Peyer's patch (tissue), 4 donors: ENCODE measurements at places on chromosomes 3 and 15.

DNA sequence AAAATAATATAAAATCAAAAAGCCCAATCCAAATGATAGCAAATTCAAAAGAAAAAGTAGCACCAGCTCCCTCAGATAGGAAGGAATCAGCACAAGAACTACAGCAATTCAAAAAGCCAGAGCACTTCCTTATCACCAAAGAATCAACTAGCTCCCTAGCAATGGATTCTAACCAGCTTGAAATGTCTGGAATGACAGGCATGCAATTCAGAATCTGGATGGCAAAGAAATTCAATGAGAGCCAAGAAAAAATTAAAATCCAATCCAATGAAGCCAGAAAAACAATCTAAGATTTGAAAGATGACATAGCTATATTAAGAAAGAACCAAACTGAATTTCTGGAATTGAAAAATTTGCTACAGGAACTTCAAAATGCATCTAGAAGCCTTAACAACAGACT lies 1334.4 kb upstream of the ALCAM start:
- H3K4me1 ChIP-seq: no peaks in the 10 kb centered on the region
- H3K36me3 ChIP-seq: no peaks in the 10 kb centered on the region
- H3K27ac ChIP-seq: no peak overlapping the region
- DNase-seq: no peak

- H3K27ac ChIP-seq: peak overlapping the region; percentile 26
- no peaks in the 10 kb centered on the region for H3K36me3 ChIP-seq
- no peaks in the 10 kb centered on the region for H3K27me3 ChIP-seq
- no peak overlapping the region for H3K4me3 ChIP-seq
Observed at GRCh38 chr15:40789119-40789518, 17.8 kb upstream of the ZFYVE19 start.

- H3K27ac ChIP-seq: no peak overlapping the region
- no peaks in the 10 kb centered on the region for H3K36me3 ChIP-seq
- H3K4me1 ChIP-seq: no peaks in the 10 kb centered on the region
- no peak overlapping the region for H3K4me3 ChIP-seq
Observed at GRCh38 chr15:42100021-42100800, 5.8 kb upstream of the PLA2G4D start.

- no peaks in the 10 kb centered on the region for H3K27me3 ChIP-seq
- no peaks in the 10 kb centered on the region for H3K36me3 ChIP-seq
- H3K4me1 ChIP-seq: no peaks in the 10 kb centered on the region
- H3K27ac ChIP-seq: no peak overlapping the region
Observed at GRCh38 chr15:81785679-81786078, 260.1 kb downstream of the MEX3B start.

GRCh38 chr3:71345429-71346040 lies 238.0 kb downstream of the FOXP1 start:
- H3K36me3 ChIP-seq: no peaks in the 10 kb centered on the region
- H3K4me3 ChIP-seq: no peak overlapping the region
- no peak for DNase-seq

DNA sequence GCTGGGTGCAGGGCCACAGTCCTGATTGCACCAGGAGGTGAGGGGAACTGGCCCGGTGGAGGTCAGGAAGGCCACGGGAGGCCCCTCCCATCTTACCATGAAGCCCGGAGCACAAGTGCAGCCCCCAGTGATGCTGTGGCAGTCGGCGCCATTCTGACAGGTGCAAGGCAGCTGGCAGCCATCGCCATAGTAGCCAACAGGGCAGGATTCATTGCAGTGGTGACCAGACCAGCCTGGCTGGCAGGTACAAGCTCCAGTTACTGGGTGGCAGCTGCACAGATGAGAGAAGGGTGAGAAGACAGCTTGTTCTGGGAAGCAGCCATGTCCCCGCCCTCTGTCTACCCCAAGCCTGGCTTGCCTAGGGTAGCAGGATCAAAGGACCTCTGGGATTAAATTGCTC lies 88.2 kb downstream of the RAB11A start:
- no peaks in the 10 kb centered on the region for H3K36me3 ChIP-seq
- H3K4me1 ChIP-seq: no peaks in the 10 kb centered on the region
- no peaks in the 10 kb centered on the region for H3K27me3 ChIP-seq
- no peak overlapping the region for H3K4me3 ChIP-seq
- H3K27ac ChIP-seq: no peak overlapping the region

GRCh38 chr3:195860456-195860855 lies 47.9 kb downstream of the TNK2 start:
- peak; percentile 1 for DNase-seq
- H3K4me1 ChIP-seq: no peaks in the 10 kb centered on the region
- H3K27ac ChIP-seq: no peak overlapping the region
- H3K27me3 ChIP-seq: no peaks in the 10 kb centered on the region
- H3K4me3 ChIP-seq: no peak overlapping the region

GRCh38 chr15:36590838-36591237 lies 11.4 kb downstream of the CDIN1 start:
- no peak overlapping the region for H3K27ac ChIP-seq
- no peaks in the 10 kb centered on the region for H3K27me3 ChIP-seq
- no peak overlapping the region for H3K4me3 ChIP-seq
- no peaks in the 10 kb centered on the region for H3K36me3 ChIP-seq
- H3K4me1 ChIP-seq: no peaks in the 10 kb centered on the region
- DNase-seq: no peak

GRCh38 chr15:75739791-75740190 lies 27.1 kb upstream of the CSPG4 start:
- H3K27ac ChIP-seq: no peak overlapping the region
- no peaks in the 10 kb centered on the region for H3K36me3 ChIP-seq
- H3K4me1 ChIP-seq: no peaks in the 10 kb centered on the region
- H3K27me3 ChIP-seq: no peaks in the 10 kb centered on the region

GRCh38 chr3:120382941-120383447 lies 33.8 kb upstream of the LRRC58 start:
- DNase-seq: no peak
- no peak overlapping the region for H3K4me3 ChIP-seq
- no peaks in the 10 kb centered on the region for H3K36me3 ChIP-seq
- H3K4me1 ChIP-seq: no peaks in the 10 kb centered on the region
- no peak overlapping the region for H3K27ac ChIP-seq

- DNase-seq: no peak
- H3K27me3 ChIP-seq: no peaks in the 10 kb centered on the region
- H3K4me3 ChIP-seq: no peak overlapping the region
- H3K4me1 ChIP-seq: no peaks in the 10 kb centered on the region
- no peak overlapping the region for H3K27ac ChIP-seq
Observed at GRCh38 chr15:23497710-23498111, 50.7 kb upstream of the GOLGA6L2 start.

GRCh38 chr15:34154725-34155204 lies 52.9 kb downstream of the PGBD4 start:
- H3K4me3 ChIP-seq: no peak overlapping the region
- DNase-seq: no peak
- H3K27ac ChIP-seq: no peak overlapping the region
- no peaks in the 10 kb centered on the region for H3K4me1 ChIP-seq
- no peaks in the 10 kb centered on the region for H3K27me3 ChIP-seq

DNA sequence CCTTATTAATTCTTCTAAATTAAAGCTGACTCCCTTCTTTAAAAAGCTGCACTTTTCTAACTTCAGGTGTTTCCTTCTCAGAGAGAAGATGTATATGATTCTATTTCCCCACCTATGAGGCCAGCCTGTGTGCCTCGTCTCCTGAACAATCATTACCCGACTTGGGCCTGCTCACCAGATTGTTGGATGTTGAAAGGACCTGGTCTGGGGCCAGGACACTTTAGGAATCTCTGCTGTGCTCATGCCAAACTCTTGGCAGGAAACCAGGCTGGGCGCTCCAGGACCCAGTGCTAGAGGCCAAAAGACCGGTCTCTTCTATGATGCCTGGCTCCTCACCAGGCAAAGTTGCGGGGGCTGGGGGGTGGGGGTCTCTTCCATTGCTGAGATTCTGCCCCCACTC lies 16.9 kb upstream of the LRRC31 start:
- H3K4me3 ChIP-seq: no peak overlapping the region
- H3K36me3 ChIP-seq: no peaks in the 10 kb centered on the region
- H3K4me1 ChIP-seq: no peaks in the 10 kb centered on the region
- no peak for DNase-seq
- no peak overlapping the region for H3K27ac ChIP-seq

DNA sequence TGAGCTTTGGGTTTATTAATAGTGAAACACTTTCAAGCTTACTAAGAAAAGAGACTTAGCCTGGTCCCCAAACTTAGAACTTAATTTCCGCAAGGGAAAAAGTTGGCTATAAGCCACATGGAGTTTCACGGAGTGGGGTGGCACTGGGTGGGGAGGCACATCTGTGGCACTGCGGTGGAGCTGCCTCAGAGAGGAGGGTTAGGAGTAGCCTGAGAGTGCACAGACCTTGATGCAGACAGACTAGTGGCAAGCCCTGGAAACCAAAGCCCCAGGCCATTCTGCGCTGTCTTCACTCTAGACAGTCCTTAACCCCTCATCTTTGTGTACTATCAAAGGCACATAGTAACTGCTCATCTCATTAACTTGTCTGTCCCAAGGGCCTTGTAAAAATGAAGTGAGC lies 22.0 kb downstream of the CXCR6 start:
- H3K27ac ChIP-seq: peak overlapping the region; percentile 10
- no peaks in the 10 kb centered on the region for H3K4me1 ChIP-seq
- no peaks in the 10 kb centered on the region for H3K27me3 ChIP-seq

DNA sequence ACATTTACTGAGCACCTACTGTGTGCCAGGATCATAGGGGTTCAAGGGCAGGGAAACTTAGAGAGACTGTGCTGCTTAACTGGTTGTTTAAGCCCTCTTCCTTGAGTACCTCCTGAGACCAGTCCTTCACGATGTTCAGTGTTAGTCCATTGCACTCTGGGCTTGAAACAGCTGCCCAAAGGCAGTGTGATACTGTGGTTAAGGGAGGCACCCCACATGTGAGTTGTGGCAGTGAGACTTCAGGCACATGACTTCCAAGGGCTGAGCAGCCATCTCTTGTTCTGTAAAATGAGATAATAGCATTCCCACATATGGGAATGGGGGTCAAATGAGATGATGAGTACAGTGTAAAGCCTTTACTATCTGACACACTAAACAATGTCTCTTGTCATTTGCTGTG lies 75.1 kb downstream of the LINGO1 start:
- no peak for DNase-seq
- no peak overlapping the region for H3K4me3 ChIP-seq
- no peaks in the 10 kb centered on the region for H3K4me1 ChIP-seq

GRCh38 chr3:61132062-61132461 lies 119.2 kb downstream of the FHIT start:
- no peak for DNase-seq
- no peak overlapping the region for H3K27ac ChIP-seq
- no peaks in the 10 kb centered on the region for H3K27me3 ChIP-seq

DNA sequence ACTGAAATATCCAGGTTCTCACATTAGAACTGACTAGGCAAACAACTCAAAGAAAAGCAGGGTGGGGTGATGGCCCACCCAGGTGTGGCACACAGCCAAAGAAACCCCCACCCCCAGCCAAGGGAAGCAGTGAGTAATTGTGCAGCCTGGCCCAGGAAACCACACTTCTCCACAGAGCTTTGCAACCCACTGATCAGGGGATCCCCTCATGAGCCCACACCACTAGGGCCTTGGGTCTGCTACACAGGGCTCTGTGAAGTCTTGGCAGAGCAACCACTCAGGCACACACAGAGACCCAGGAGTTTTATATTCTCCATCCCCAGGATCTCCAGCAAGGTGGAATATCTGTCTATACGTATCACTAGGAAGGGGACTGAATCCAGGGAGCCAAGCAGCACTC lies 22.2 kb upstream of the TRIM42 start:
- H3K4me3 ChIP-seq: no peak overlapping the region
- no peaks in the 10 kb centered on the region for H3K36me3 ChIP-seq
- no peak overlapping the region for H3K27ac ChIP-seq
- no peaks in the 10 kb centered on the region for H3K4me1 ChIP-seq
- no peaks in the 10 kb centered on the region for H3K27me3 ChIP-seq

DNA sequence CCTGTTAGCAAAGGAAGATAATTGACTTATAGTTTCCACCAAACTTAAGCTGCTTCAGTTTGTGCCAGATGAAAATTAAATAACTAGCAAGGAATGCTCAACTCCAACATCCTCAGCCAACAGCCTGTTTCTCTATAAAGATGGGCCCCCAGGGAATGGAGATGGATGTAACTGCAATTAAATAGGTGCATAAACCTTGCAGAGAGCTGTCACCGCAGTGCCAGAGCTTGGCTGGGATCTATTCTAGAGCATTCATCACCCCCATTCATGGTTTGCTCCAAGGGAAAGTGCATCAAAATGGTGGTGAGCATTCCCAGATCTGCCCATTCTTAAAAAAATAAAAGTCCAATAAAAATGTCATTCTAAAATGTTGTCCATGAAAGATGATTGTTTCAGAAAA lies 19.7 kb upstream of the RORA start:
- DNase-seq: no peak
- no peaks in the 10 kb centered on the region for H3K4me1 ChIP-seq
- no peak overlapping the region for H3K27ac ChIP-seq
- no peak overlapping the region for H3K4me3 ChIP-seq
- no peaks in the 10 kb centered on the region for H3K27me3 ChIP-seq

DNA sequence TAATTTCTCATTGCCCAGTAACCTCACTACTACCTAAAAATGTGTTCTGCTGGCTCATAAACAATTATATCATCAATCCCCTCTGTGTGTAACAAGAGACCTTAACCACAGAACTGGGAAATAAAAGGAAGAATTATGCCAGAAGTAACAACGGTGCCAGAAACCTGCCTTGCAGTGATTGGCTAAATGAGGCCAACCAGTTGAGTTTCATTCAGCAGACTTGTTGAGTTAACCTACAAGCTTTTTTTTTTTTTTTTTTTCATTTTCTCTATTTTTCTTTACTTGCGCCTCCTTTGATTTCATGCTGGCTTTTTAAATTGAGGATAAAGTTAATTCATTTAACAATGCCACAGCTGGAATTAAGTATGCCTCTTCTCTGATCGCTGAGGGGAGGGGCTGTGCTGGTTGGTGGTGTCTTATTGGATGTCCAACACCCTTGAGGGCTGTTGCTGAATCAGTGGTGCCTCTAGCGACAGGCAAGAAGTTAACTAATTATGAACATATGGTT lies 30.0 kb upstream of the GMNC start:
- no peak overlapping the region for H3K4me3 ChIP-seq
- H3K27ac ChIP-seq: no peak overlapping the region
- DNase-seq: no peak
- no peaks in the 10 kb centered on the region for H3K36me3 ChIP-seq
- H3K27me3 ChIP-seq: no peaks in the 10 kb centered on the region

DNA sequence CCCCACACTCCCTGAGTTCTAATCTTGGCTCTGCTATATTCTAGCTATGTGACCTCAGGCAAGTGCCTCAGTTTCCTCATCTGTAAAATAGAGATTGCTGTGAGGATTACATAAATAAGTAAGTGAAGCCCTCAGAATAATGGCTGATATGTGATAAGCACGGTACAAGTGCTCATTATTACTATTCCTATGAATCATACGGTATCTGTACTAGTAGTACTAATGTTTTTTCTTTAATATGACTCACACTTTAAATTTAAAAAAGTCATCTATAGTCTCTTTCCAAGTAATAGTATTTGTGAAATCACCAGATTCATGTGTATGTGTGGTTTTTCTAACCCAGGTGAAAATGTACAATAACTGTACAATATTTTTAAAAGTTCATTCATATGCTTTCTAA lies 58.7 kb downstream of the CLDN11 start:
- H3K4me1 ChIP-seq: no peaks in the 10 kb centered on the region
- no peaks in the 10 kb centered on the region for H3K27me3 ChIP-seq
- no peak overlapping the region for H3K27ac ChIP-seq
- no peak for DNase-seq
- no peak overlapping the region for H3K4me3 ChIP-seq
- H3K36me3 ChIP-seq: no peaks in the 10 kb centered on the region

- no peaks in the 10 kb centered on the region for H3K36me3 ChIP-seq
- no peaks in the 10 kb centered on the region for H3K27me3 ChIP-seq
- H3K4me1 ChIP-seq: no peaks in the 10 kb centered on the region
- H3K4me3 ChIP-seq: no peak overlapping the region
- DNase-seq: no peak
- H3K27ac ChIP-seq: no peak overlapping the region
Observed at GRCh38 chr15:32642667-32643435, 1.3 kb downstream of the SCG5 start.

- peaks cover 14% of the 10 kb centered on the region for H3K4me1 ChIP-seq
- H3K4me3 ChIP-seq: no peak overlapping the region
- no peak for DNase-seq
Observed at GRCh38 chr3:50326182-50326541, 1.9 kb downstream of the TUSC2 start.
